H1 (cell line): ENCODE measurements at places on chromosomes 12 and 14. TPM values are rescaled to one million over a fixed set of nuclear protein-coding genes. Genes with fewer than 3 reads are reported as not detected.

MLF2 gene
- total RNA-seq: 229 and 232 TPM in 2 replicates

TAS2R31 gene
- 1.4 and 1.5 TPM in 2 replicates for total RNA-seq

DNA sequence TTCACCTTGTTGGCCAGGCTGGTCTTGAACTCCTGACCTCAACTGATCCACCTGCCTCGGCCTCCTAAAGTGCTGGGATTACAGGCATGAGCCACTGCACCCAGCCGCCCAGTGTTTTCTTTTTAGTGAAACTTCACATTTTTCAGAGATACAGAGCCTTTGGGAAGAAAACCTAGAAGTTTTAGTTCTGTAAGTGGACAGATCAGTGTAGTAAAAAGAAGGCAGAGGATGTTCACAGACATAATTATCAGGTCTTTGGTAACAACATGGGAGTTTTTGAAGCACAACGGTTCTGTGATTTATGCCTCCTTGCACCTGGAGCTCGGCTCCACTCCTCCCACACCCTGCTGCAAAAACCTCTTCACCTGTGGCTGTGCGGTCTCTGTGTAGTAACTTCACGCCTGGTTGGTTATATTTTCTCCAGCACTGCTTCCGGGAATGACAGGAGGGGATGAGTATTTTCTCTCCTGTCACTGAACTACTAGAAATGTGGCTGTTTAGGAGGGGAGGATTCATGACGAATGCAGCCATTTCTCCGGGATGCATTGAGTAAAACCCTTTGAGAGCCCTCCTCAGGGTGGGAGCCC, 67.0 kb downstream of the ARF6 start:
- H3K27me3 ChIP-seq: no peaks in the 10 kb centered on the region
- no peaks in the 10 kb centered on the region for H3K36me3 ChIP-seq
- DNase-seq: no peak
- no peak overlapping the region for H3K4me3 ChIP-seq
- H3K4me1 ChIP-seq: no peaks in the 10 kb centered on the region
- H3K27ac ChIP-seq: no peak overlapping the region

DNA sequence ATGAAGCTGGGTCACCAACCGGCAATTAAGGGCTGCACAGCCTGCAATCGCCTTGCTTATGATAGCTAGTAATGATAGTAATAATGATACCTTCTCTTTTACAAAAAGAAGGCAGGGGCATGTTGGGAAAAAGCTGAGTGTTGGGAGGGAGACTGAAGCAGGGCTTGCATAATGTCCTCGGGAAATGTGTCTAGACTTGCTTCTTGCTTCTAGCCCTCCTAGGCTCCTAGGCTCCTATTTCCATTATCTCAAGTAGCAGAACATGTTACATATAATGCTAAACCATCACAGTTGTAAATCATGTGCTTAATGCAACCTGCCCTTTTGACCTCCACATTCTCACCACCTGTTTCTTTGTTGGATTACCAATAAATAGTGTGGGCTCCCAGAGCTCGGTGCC, 18.7 kb downstream of the RERGL start:
- H3K4me1 ChIP-seq: no peaks in the 10 kb centered on the region
- H3K36me3 ChIP-seq: no peaks in the 10 kb centered on the region
- no peak for DNase-seq
- no peak overlapping the region for H3K4me3 ChIP-seq
- no peak overlapping the region for H3K27ac ChIP-seq

GRCh38 chr12:62468397-62468796, 1.8 kb downstream of the MON2 start:
- no peaks in the 10 kb centered on the region for H3K27me3 ChIP-seq
- H3K27ac ChIP-seq: no peak overlapping the region
- H3K4me3 ChIP-seq: no peak overlapping the region
- no peaks in the 10 kb centered on the region for H3K4me1 ChIP-seq

- no peak overlapping the region for H3K4me3 ChIP-seq
- no peak for DNase-seq
- H3K36me3 ChIP-seq: no peaks in the 10 kb centered on the region
- H3K27me3 ChIP-seq: no peaks in the 10 kb centered on the region
- H3K4me1 ChIP-seq: no peaks in the 10 kb centered on the region
Observed at GRCh38 chr14:61403411-61403810, 82.0 kb downstream of the PRKCH start.

DNA sequence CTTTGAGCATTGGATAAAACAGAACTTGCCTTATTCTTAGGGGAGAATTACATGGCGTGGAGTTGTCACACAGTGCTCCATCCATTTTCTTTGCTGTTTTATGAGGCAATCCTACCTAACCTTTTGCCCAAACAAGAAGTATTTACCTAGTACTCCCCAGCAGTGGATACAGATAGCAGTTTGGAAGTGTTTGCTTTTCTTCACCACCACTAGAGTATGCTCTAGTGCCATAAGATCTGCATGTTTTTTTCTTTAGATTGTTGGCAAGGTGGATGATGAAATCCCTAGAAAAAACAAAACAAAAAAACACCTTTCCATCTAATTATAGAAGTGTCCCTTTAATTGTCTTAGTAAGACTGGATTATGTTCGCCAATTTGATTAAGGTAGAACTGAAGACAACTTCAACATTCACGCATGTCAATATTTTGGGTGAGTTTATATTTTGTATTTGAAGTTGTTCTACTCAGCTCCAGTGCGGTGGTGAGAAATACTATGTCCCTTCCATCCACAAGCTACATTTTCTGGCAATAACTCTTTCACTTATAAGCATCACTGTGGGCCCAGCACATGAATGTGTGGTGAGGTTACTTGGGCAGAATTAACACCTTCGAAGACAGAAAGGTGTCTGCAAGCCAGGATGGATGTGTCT, 23.6 kb upstream of the TMEM260 start:
- no peak for DNase-seq
- no peaks in the 10 kb centered on the region for H3K4me1 ChIP-seq
- no peak overlapping the region for H3K4me3 ChIP-seq
- H3K36me3 ChIP-seq: no peaks in the 10 kb centered on the region
- no peak overlapping the region for H3K27ac ChIP-seq
- H3K27me3 ChIP-seq: no peaks in the 10 kb centered on the region

GRCh38 chr12:45732250-45732649, 2.7 kb downstream of the ARID2 start:
- no peak overlapping the region for H3K27ac ChIP-seq
- DNase-seq: no peak
- no peaks in the 10 kb centered on the region for H3K27me3 ChIP-seq
- H3K4me3 ChIP-seq: peak overlapping the region; percentile 93; the same call in 1 of the 2 replicates
- no peaks in the 10 kb centered on the region; the same call in 1 of the 2 replicates for H3K36me3 ChIP-seq
